A549 treated with RU486 at 1 μM for 4 hours (cell line): ENCODE measurements at places on chromosomes 6 and 20. TPM values are rescaled to one million over a fixed set of nuclear protein-coding genes. Genes with fewer than 3 reads are reported as not detected.

Gene MAP3K4
- 11.9 to 17.1 TPM (median 14.3 TPM) in 5 replicates for total RNA-seq

Gene AGER
- total RNA-seq, result 1.4 to 1.9 TPM (median 1.7 TPM) in 5 replicates

Gene LY6G6F
- total RNA-seq, result not detected in 5 replicates

Gene DEFB132
- not detected in 5 replicates for total RNA-seq

Gene CASS4
- 0.03 to 0.08 TPM (median 0.05 TPM) in 3 of 5 replicates, not detected in the others for total RNA-seq

Gene ASIP
- not detected in 5 replicates for total RNA-seq

Gene MTFR2
- total RNA-seq, result 7.7 to 13.6 TPM (median 13.1 TPM) in 5 replicates

Gene CNBD2
- total RNA-seq, result 4.3 to 5.9 TPM (median 5.2 TPM) in 5 replicates

Gene GPR6
- not detected in 5 replicates for total RNA-seq

Gene CCN2
- total RNA-seq, result 22.3 to 35.2 TPM (median 29.9 TPM) in 5 replicates

Gene MACROD2
- total RNA-seq, result 0.53 to 1.2 TPM (median 0.73 TPM) in 5 replicates

Gene KIF3B
- total RNA-seq, result 22.5 to 27.3 TPM (median 25.6 TPM) in 5 replicates

Gene PKHD1
- not detected in 5 replicates for total RNA-seq

Gene FAXC
- total RNA-seq, result 5.1 to 7.1 TPM (median 6.7 TPM) in 5 replicates

Gene TNFRSF6B
- total RNA-seq, result 0.46 to 1.2 TPM (median 0.60 TPM) in 5 replicates

Gene CLIC5
- total RNA-seq, result not detected in 5 replicates

Gene C6orf132
- total RNA-seq, result 0.96 to 2.0 TPM (median 1.3 TPM) in 5 replicates

Gene UBE2C
- total RNA-seq, result 226 to 288 TPM (median 250 TPM) in 5 replicates

Gene ATAT1
- 5.0 to 6.1 TPM (median 5.8 TPM) in 5 replicates for total RNA-seq

Gene UBD
- 0.38 to 0.73 TPM (median 0.47 TPM) in 5 replicates for total RNA-seq

Gene DYNLT2
- 0.27 to 0.70 TPM (median 0.65 TPM) in 5 replicates for total RNA-seq

Gene BNIP5
- total RNA-seq, result not detected in 5 replicates

Gene KIF6
- 0.07 to 0.61 TPM (median 0.31 TPM) in 5 replicates for total RNA-seq

Gene FAM162B
- 0.15 to 0.22 TPM in 2 of 5 replicates, not detected in the others for total RNA-seq

Gene MRPS10
- total RNA-seq, result 26.8 to 42.1 TPM (median 39.1 TPM) in 5 replicates

Gene OTOR
- total RNA-seq, result not detected in 5 replicates

Gene DNPH1
- total RNA-seq, result 68.6 to 103 TPM (median 100 TPM) in 5 replicates

Gene PBOV1
- total RNA-seq, result not detected in 5 replicates

Gene ZCCHC3
- 19.0 to 24.1 TPM (median 22.0 TPM) in 5 replicates for total RNA-seq

Gene UST
- 2.2 to 3.5 TPM (median 2.5 TPM) in 5 replicates for total RNA-seq

Gene CRIP3
- 0.42 to 1.0 TPM (median 0.66 TPM) in 5 replicates for total RNA-seq

Gene HRH3
- total RNA-seq, result not detected in 5 replicates

Gene RALGAPA2
- 1.1 to 1.6 TPM (median 1.5 TPM) in 5 replicates for total RNA-seq

Gene IRF4
- 0.05 to 0.19 TPM (median 0.07 TPM) in 5 replicates for total RNA-seq

Gene SLC17A4
- total RNA-seq, result not detected in 5 replicates

Gene AGPAT4
- total RNA-seq, result 2.5 to 5.5 TPM (median 3.9 TPM) in 5 replicates

Gene RBPJL
- total RNA-seq, result not detected in 5 replicates

Gene LPIN3
- total RNA-seq, result 7.5 to 12.1 TPM (median 8.4 TPM) in 5 replicates

Gene ECT2L
- not detected in 5 replicates for total RNA-seq

Gene CRISP2
- total RNA-seq, result not detected in 5 replicates

Gene HLA-DRB1
- total RNA-seq, result not detected in 5 replicates

Gene ARFGEF3
- 0.33 to 0.61 TPM (median 0.56 TPM) in 5 replicates for total RNA-seq

Gene CGAS
- total RNA-seq, result 4.8 to 5.6 TPM (median 5.2 TPM) in 5 replicates

Gene PLCG1
- 24.5 to 48.9 TPM (median 37.0 TPM) in 5 replicates for total RNA-seq

Gene PI16
- total RNA-seq, result not detected in 5 replicates

Gene RHAG
- 0.09 to 0.10 TPM in 2 of 5 replicates, not detected in the others for total RNA-seq

Gene RGS17
- total RNA-seq, result 3.5 to 7.8 TPM (median 7.0 TPM) in 5 replicates

Gene NRSN1
- not detected in 5 replicates for total RNA-seq

Gene RAB5IF
- total RNA-seq, result 207 to 323 TPM (median 274 TPM) in 5 replicates

Gene LEMD2
- 33.2 to 42.4 TPM (median 41.5 TPM) in 5 replicates for total RNA-seq

Gene BMP6
- 13.7 to 21.7 TPM (median 20.3 TPM) in 5 replicates for total RNA-seq

Gene SEMG1
- not detected in 5 replicates for total RNA-seq

Gene FAM209B
- 0.25 to 0.59 TPM (median 0.48 TPM) in 4 of 5 replicates, not detected in the other for total RNA-seq

Gene NFATC2
- 6.2 to 8.2 TPM (median 7.5 TPM) in 5 replicates for total RNA-seq

Gene LAMA5
- 195 to 408 TPM (median 321 TPM) in 5 replicates for total RNA-seq

Gene EFCAB8
- not detected in 5 replicates for total RNA-seq

Gene VNN1
- total RNA-seq, result 0.06 to 0.13 TPM (median 0.07 TPM) in 5 replicates

Gene SIRPD
- total RNA-seq, result not detected in 5 replicates

Gene GFOD1
- total RNA-seq, result 2.0 to 2.7 TPM (median 2.4 TPM) in 5 replicates
